Anterior cingulate cortex (tissue), 58 donors: ENCODE measurements at places on chromosomes 3 and 15.

DNA sequence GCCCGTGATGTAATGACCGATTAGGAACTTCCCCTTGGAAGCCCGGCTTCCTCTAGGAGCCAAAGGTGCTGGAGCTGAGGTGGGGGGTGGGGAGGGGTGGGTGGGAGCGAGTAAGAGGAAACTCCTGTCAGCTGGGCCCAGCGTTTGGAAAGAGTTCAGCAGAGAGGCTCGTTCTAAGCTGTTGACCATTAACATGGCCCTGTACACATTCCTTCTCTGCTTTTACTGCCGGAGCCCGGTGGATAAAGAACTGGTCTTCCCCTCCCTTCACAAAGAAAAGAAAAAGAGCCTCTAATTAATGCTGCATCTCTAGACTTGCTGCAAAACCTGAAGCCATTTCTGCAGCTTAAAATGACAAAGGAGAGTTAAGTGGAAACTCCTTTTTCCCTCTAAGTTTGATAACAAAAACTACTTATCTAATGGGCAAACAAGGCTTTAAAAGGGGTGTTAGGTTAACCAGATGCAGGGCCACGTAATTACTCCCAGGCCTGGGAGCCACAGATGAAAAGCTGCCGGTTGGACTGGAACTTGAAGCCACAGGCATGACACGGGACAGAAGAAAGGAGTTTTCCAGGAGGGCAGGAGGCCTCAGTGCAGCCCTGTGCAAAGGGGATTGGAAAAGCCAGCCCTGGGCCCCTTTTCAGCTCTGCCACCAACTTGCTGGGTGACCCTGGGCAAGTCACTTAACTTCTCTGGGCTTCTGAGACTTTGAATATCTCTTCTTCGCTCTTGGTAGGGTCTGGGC is 71.3 kb downstream of the SMAD6 start:
- no peak for DNase-seq

DNA sequence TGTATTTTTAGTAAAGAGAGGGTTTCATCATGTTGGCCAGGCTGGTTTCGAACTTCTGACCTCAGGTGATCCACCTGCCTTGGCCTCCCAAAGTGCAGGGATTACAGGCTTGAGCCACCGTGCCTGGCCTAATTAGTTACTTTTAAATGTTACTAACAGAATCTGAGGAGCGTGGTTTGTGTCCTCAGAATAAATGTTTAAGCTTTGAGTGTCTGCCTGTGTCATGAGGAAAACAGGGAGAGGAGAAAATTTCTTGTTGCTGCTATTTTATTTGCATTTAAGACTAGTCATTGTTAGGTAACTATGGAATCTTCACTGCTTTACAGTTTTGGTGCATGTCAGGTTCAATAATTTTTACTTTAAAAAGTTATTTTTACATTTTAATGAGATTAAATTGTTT is 68.8 kb downstream of the TCF12 start:
- DNase-seq, result no peak

GRCh38 chr3:84984429-84984828 is 25.6 kb downstream of the CADM2 start:
- no peak for DNase-seq

- no peak for DNase-seq
These were observed 7.8 kb upstream of the ACSBG1 start for GRCh38 chr15:78242128-78242527.

DNA sequence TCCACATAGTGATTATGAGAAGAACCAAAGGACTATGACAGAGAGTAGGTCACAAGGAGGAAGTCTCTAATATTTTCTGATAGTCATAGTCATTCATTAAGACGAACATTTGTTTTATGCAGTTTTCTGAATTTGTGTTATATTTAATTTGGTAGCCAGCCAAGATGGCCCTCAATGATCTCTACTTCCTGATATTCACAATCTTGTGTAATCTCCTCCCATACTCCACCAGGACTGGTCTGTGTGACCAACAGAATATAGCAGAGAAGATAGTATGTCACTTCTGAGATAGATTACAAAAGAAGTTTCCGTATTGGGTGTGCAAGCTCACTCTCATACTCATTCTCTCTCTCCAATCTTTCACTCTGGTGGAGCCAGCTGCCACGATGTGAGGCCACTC is 30.8 kb downstream of the HLTF start:
- DNase-seq, result no peak

DNA sequence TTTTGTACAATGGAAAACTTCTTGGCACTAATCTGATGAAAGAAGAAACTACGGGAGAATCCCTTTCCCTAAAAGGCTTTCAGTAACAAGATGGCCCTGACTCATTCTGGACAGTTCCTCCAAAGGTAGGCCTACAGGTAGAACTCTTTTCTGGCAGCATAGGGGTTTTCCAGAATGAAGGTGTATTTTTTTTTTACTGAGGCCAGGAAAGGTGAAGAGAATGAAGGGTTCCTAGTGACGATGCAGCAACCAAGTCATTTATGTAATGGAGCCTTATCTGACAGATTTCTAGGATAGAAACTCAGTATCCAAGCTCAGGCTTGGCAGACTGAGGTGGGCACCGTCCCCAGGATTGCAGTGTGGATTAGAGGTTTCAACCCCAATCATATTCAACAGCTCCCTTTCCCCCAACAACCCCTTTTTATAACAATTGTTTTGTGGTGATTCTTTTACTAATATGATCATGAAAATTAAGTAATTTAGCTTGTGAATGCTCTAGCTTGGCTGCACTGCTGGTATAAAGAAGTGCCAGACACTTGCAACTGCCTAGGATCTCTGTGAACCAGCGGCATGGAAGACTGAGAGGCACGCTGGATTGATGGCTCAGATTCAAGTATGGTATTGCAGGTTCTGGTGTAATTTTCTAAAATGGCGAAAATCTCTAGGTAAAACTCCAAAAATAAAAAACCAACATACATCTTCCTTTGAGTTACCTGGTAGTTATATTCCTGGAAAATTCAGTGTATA is 8.7 kb upstream of the TRIM69 start:
- DNase-seq, result no peak

GRCh38 chr3:79870313-79870620 is 102.5 kb upstream of the ROBO1 start:
- DNase-seq, result no peak
